ENCODE measurements at places on chromosomes 4 and X.
A peak's percentile ranks its signal among the peaks of the same experiment; 100 is the strongest.

DNA sequence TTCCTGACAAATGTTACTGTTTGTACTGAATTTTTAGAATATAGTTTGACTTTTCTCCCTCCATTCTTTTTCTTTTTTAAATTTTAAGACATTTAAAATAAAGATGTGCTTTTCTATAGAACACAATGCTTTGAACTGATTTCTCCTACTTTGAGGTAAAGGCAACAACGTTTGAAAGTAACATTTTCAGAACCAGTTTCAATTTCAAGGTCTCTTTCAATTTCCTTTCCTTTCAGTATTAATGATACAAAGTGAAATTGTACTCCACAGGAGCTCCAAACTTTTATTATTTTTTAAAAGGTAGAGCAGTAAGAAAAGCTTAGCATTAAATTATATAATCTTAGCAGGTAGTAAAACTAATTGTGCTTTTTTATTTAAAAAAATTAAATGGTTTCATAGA is 54.9 kb downstream of the NDST4 start:
- no peak for DNase-seq

GRCh38 chr4:140300271-140300970 is 73.0 kb upstream of the SCOC start:
- peak; percentile 9 for DNase-seq

GRCh38 chrX:24658421-24658820 is 11.3 kb upstream of the PCYT1B start:
- no peak for DNase-seq

- DNase-seq = no peak
Observed at GRCh38 chr4:121685257-121685656, 11.5 kb downstream of the ANXA5 start.

- no peak for DNase-seq
Observed at GRCh38 chr4:136302566-136302965, 1229.7 kb downstream of the PCDH18 start.

DNA sequence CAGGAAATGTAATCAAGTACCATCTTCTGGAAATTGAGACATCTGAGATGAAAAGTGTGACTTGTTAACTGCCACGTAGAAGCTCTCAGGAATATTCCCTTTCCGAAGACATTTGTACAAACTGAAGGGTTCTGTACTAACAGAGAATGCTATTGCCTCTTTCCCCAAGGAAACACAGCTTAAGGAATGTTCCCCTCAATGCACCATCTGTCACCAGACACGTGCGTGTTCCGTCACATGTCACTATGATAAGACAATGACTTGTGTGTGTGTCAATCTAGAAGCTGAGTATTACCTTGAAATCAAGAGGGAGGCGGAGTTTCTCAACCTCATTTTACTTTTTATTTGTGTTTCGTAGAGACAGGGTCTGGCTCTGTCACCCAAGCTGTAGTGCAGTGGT is 58.1 kb downstream of the DHRSX start:
- no peak for DNase-seq

- no peak for DNase-seq
Observed at GRCh38 chr4:185378264-185378663, 17.5 kb downstream of the LRP2BP start.

- no peak for DNase-seq
Observed at GRCh38 chr4:129532573-129532972, 436.6 kb downstream of the C4orf33 start.

- no peak for DNase-seq
Observed at GRCh38 chr4:154082760-154083535, 294.1 kb upstream of the SFRP2 start.

DNA sequence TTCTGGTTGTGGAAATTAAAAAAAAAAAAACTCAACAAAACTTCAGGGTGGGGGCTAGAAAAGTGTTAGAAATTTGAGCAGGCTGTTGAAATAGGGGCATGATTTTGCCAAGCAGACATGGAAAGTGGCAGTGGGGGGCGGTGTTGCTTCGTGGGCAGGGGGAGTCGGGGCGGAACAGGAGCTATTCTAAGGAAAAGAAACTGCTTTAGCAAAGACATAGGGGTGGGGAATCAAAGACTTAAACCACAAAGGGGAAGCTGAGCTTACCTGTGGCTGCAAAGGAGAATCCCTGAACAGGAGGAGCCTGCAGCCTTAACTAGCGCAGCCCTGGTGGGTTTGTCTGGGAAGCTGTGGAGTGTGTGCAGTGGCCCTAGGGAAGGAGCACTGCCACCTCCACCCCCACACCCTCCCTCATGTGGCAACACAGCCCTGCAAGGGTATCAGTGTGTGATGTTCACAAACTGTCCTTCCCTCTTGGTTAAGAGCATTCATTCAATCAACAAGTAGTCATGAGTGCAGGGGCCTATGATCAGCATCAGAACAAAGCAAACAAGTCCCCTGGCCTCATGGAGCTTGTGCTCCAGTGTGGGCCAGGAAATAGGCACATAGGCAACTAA is 20.5 kb downstream of the SEL1L3 start:
- DNase-seq = no peak

GRCh38 chr4:173498771-173499170 is 31.3 kb downstream of the HAND2 start:
- no peak for DNase-seq

All from SW 1271 (cell line).